ENCODE measurements at places on chromosomes 5 and 9.

DNA sequence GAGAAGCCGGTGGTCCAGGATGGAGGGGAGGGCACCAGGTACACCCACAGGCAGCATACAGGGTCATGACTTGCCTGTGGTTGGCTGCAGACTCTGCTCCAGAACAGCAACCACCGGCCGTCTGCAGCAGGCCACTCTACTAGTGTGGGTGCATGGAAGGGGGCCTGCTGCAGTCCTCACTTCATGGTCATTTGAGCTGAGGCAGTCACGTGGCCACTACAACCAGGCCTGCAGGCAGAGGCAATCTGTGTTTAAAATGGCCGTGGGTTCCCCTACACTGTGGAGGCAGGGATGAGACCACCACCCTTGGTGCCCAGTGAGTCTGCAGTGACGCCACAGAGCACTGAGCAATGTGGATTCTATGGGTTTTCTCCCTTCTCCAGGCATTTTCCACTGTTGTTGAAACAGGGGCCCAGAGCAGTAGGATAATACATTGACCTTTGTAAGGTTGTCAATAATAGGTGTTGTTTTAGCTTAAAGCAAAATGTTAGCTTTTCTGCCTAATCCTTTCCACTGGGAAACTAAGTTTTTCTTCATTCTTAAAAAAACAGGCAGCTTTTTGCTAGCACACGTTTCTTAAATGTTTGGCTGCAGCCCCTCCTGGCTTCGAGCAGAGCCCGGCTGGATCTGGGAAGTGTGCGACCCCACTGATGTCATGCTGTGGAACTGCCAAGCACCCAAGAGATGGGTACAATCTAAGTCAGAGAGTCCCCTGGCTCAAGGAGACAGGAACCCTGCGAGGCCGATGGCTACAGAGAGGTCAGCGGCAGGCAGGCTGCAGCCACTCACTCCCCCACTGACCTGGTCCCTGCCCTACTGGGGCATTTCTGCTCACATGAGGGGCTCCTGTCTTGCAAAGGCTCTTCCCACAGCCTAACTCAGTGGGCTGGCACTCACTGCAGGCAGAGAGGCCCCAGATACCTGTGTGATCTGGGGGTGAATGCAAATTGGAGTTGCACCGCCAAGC, 21.2 kb downstream of the GADD45G start:
- DNase-seq, result no peak

DNA sequence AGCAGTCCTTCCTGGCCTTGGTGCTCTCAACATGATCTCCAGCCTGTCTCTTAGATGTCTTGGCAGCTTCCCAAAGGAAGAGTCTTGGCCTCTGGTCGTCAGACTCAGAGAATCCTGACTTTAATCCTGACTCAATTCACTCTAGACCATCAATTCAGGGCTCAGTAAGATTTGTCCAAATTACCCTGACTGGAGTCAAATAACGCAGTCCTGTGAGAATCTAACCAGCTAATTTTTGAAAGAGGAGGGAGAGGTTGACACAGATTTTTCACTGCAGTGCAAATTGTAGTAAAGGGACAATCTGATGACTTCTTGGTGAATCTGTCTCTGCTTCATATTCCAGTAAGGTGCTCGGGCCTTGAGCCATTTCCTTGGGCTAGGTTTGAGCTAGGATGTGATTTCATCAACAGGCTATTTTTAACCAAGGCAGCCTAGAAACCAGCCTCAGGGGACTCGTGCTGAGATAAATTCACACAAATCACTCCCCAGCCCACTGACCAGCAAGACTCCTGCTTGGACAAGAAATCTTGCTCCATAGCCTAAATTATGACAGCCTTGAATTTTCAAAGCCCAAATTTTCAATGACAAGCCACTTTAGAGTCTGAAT, 257.4 kb downstream of the ENC1 start:
- DNase-seq, result no peak

DNA sequence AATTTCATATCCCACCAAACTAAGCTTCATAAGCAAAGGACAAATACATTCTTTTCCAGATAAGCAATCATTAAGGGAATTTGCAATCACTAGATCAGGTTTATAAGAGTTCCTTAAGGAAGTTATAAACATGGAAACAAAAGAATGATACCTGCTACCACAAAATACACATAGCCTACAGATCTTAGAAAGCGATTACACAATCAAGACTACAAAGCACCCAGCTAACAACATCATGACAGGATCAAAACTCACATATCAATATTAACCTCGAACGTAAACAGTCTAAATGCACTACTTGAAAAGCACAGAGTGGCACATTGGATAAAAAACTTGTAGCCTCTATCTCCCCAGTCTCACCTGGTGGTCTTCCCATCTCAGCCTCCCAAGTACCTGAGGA, 512.4 kb upstream of the PTGER4 start:
- DNase-seq, result no peak

DNA sequence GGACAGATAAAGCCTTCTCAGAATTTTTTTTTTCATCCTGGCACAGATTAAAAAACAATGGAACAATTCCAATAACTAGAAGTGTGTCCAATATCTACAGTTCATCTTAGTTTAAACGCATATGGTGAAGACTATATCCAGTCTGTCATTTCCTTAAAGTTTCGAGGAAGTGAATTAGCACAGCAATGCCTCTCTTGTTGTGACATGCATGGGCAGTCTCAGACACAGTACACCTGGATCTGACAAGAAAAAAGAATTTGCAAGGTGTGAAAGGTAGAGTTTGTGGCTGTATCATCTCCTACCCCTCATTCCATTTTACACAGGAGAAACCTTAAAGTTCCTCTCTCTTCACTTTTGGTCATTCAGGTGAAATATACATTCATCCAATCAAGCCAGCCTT, 100.6 kb upstream of the ADAMTS19 start:
- no peak for DNase-seq

GRCh38 chr9:79452265-79452664, 119.5 kb upstream of the TLE4 start:
- no peak for DNase-seq

DNA sequence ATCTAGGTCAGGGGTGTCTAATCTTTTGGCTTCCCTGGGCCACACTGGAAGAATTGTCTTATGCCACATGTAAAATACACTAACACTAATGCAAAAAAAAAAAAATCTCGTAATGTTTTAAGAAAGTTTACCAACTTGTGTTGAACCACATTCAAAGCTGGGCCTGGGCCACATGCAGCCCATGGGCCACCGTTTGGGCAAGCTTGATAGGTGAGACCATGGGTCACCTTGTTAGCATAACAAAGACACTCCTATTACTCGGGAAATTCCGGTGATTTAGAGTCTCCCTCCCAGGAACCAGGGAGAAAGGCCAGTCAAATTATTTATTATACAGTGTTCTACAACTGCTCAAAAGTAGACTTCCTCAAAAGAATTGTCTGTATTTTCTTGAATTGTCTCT, 12.7 kb downstream of the RECK start:
- DNase-seq, result no peak

- DNase-seq, result no peak
These were observed 67.0 kb upstream of the GNE start for GRCh38 chr9:36325081-36325828.

DNA sequence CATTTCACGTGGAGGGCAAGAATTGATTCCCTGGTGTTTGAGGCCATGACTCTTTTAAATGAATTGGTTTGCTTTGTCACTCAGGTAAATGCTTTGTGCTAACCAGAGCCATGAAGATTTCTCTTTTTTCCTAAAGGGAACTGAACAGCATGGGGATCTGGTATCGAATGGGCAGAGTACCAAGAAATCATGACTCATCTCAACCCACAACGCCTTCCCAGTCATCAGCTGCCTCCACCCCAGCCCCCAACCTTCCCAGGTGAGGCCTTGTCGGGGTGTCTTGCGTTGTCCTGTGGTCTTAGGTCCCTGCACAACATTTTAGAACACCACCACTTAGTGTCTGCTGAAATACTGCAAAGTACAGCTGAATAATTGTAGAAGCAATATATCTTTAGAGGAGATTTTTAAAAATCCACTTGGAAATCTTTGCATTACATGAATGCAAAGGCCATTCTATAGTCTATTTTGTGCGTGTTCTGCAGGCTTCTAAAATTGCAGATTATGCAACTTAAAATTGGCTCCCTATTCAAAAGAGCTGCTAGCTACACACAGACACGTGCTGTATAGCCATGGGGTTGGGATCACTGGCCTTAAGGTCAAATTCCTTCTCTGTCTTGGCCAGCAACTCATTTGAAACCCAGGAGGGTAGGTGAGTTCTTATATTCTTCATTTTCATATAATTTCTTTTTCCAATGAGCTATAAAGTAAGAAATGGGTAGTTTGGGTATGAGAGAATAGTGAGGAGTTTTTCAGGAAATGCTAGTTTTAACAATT, 69.0 kb downstream of the MVB12B start:
- DNase-seq, result no peak

DNA sequence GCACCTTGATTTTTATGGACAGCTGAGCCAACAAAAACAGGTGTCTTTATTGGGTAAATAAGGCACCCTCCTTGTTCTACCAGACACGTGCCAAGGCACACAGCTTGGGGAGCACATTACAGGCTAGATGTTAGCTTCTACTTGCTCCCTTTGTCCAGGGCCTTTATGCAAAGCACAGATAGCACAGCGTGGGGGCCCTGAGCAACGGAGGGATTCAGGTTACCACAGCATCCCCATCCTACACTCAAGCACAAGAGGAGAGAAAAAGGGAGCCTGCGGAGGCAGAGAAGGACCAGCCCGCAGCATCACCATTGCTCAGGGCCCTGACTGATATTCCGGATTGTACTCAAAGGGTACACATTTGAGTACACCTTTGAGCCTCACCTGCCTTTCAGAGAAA, 181.7 kb upstream of the KIF2A start:
- DNase-seq, result no peak

GRCh38 chr5:96426831-96427230, 6.2 kb downstream of the PCSK1 start:
- no peak for DNase-seq

- DNase-seq, result no peak
These were observed 107.2 kb downstream of the NDUFS4 start for GRCh38 chr5:53667621-53668020.

- DNase-seq, result no peak
These were observed 34.6 kb downstream of the TNFAIP8 start for GRCh38 chr5:119390404-119390803.

GRCh38 chr9:96344458-96345180, 38.9 kb downstream of the SLC35D2 start:
- DNase-seq, result no peak

GRCh38 chr9:135341612-135342169, 137.9 kb upstream of the PPP1R26 start:
- DNase-seq, result no peak

- no peak for DNase-seq
These were observed 44.6 kb upstream of the FCN1 start for GRCh38 chr9:134962065-134962972.

DNA sequence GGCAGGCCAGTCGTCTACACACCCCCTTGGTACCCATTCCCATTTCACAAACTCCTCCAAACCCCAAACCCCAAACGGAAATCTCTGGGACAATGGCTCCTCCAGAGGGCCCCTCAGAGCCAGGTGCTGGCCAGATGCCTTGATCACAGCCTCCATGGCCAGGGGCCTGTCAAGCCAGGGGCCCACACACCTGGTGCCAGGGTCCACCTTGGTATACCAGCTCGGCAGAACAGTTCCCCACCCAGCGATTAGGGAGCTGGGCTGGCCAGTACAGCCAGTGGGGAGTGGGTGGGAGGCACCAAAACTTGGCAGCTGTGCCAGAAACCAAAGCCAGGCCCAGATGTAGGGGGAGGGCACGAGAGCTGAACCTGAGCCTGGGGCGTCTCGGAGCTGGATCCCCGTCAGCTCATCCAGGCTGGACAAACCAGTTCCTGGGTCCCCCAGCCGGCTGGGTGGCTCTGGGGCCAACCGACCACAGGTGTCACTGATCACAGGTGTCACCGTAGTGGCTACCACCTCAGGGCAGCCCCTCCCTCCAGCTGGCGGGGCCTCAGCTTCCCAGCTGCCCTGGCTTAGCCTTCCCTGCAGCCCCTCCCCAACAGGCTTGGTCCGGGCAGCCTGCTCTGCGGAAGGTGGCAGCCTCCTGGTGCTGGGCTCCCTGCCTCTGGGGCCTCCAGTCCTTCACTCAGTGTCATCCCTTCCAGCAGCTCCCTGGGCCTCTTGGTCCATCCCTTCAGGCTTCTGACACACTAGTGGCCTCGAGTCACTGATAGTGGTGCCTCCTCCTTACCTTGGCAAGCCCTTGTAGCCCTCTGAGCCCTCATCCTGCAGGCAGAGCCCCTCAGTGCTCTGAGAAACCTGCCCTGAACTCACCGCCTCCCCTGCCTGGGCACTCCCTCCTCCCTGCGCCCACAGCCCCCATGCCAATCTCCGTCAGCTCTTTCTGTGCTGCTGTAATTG, 6.6 kb upstream of the RMND5B start:
- no peak for DNase-seq
